ENCODE measurements at places on chromosomes 13 and 19.
A peak's percentile ranks its signal among the peaks of the same experiment; 100 is the strongest.

DNA sequence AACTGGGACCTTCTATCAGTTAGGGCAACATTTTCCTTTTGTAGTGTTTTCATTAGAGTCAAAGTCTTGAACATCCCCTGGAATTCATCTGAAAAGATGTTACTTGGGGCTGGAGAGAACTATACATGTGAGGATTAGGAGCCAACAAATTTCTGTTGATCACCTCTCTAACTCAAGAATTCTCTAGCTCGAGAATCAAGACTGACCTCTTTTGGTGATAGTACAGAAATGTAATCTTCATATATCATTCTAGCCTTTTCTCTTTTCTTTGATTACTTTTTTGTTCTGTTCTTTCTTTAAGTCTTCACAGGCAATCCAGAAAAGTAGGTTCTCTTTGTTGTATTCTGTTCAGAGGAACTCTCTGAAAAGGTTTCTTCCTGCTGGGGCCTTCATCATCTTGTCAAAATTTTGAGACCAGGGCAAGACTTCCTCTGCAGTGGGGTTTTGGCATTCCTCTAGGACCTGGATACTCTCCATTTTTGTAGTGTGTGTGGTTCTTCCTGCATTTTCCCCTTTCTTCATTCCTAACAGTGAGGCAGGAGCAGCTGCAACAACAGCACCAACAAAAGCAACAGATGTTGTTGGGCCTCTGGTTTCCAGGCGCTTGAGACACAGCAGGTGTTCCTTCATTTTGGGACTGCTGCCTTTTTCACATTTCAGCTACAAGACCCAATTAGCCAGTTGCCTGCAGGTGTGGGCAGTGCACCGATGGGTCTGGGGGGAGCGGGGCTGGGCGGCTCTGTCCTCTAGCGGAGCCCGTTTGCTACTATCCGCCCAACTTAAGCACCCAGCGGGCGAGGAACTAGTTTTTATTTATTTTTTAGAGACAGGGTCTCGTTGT lies 26.2 kb downstream of the ELF1 start:
- DNase-seq, result no peak

GRCh38 chr13:97506511-97506910 lies 72.5 kb downstream of the RAP2A start:
- no peak for DNase-seq

DNA sequence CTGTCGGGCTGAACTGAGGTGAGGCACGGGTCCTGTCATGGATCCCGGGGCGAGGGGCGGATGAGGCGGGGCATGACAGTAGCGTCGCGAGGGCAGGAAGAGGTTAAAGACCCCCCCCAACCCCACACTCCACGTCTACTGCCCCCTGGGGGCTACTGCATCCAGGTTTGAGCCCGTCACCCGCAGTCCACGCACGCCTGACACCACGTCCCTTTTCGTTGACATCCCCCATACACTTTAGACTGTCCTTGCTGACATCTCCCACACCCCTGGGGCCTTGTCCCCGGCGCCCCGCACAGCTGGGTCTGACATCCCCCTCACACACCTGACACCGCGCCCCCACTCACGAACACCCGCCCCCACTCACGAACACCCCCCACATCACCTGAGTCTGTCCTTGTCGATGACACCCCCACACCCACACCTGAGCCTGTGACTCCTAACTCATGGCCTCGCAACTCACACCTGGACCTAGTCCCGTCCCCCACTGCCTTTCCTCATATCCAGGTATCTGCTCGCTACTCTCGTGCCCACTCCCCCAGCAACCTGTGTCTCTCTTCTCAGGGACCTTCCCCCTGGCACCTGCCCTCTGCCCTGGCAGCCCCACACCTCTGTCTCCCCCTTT lies 416 bp downstream of the SLC25A42 start:
- DNase-seq, result peak; percentile 5

GRCh38 chr13:51326777-51327176 lies 12.7 kb upstream of the SERPINE3 start:
- no peak for DNase-seq

GRCh38 chr13:41263261-41263971 lies at the start of gene MTRF1:
Gene MTRF1, minus strand, starts transcription at chr13:41263576. Its CDS starts 2,669 bp downstream, at chr13:41260907.
- peak; percentile 66 for DNase-seq

DNA sequence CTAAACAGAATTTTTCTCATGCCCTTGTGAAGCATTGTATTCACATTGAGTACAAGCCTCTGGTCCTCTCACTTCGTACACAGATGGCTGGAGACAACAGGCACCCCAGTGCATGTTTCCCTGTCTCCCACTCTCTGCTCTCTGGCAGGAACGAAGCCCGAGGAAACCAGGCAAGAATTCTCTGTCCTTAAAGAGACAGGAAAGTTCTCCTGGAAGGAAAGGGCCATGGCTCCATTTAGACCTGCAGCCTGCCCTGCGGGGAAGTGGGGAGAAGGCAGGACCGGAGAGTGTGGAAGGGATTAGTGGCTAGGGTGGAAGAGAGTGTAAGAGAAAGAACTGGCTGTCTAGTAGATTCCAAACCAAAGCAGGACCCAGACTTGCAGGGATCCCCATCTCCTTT lies 15.5 kb upstream of the AMER2 start:
- no peak for DNase-seq

DNA sequence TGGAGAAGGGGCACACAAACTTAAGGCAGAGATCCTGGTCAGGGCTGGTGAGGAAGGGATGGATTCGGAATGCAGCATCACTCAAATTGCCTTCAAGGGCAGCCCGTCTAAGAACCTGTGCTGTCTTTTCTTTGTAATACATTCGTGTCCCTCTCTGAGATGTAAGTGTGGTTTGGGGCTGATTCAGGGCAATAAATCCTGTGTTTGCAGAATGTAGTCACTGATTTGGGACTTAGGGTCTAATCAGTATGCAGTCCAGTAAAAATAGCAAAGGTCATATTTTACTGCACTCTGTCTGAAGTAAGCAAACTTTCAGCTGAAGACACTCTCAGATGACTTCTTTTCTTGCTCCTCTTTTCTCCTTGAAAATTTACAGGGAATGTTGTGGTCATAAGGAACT lies 93.8 kb upstream of the C1QTNF9B start:
- DNase-seq, result no peak

DNA sequence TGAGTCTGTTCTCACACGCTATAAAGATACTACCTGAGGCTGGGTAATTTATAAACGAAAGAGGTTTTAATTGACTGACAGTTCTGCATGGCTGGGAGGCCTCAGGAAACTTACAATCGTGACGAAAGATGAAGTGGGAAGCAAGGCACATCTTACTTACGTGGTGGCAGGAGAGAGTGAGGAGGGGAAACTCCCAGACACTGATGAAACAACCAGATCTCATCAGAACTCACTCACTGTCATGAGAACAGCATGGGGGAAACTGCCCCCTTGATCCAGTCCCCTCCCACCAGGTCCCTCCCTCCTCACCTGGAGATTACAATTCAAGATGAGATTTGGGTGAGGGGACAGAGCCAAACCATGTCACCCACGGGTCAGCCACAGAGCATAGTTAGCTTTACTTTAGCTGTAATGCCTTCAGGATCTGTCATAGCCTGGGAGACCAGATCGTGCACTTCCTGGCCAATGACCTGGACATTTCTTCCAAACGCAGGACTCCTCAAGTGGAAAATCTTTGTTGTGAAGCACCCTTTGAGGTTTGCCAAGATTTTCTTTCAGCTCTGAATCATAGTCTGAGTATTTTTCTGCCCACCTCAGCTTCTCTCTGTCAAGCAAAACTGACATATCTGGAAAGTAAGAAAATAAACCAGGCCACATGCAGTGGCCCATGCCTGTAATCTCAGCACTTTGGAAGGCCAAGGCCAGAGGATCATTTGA lies 25.2 kb upstream of the HIF3A start:
- no peak for DNase-seq

- DNase-seq, result no peak
Measured at GRCh38 chr13:23639674-23640073, 69.5 kb downstream of the TNFRSF19 start.

DNA sequence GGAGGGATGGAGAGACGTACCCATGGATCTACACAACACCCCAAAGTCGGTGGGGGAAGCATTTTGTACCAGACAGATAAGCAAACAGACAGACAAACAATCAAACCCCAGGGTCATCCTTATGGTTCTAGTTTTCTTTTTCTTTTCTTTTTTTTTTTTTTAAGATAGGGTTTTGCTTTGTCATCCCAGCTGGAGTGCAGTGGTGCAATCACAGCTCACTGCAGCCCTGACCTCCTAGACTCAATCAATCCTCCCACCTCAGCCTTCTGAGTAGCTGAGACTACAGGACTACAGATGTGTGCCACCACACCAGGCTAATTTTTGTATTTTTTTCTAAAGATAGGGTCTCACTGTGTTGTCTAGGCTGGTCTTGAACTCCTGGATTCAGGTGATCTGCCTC lies 17.9 kb upstream of the FBL start:
- no peak for DNase-seq

GRCh38 chr19:46303322-46303690 lies 6.5 kb downstream of the HIF3A start:
- DNase-seq, result no peak

DNA sequence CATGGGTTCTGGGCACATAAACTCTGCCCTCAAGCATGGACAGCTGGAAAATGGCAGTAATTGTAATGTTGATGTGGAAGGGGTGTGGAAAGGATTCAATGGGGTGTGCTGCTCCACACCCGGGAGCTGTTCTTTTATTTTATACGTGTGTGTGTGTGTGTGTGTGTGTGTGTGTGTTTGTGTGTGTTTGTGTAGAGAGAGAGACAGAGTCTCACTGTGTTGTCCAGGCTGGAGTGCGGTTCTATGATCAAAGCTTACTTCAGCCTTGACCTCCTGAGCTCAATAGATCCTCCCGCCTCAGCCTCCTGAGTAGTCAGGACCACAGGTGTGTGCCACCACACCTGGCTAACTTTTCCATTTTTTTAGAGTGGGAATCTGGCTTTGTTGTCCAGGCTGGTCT lies 2.8 kb downstream of the MRPS12 start:
- DNase-seq, result no peak

DNA sequence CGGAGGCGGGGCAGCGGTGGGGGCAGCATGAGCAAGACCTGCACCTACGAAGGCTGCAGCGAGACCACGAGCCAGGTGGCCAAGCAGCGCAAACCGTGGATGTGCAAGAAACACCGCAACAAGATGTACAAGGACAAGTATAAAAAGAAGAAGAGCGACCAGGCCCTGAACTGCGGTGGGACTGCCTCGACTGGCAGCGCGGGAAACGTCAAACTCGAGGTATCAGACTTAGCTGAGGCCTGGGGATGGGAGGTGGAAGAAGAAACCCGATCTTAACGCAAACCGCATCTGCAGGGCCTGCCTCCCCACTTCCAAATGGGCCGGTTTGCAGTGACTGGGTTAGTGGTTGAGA lies 693 bp downstream of the RFXAP start:
- DNase-seq, result peak; percentile 1

- no peak for DNase-seq
Measured at GRCh38 chr13:29059800-29060199, 239.7 kb downstream of the MTUS2 start.

DNA sequence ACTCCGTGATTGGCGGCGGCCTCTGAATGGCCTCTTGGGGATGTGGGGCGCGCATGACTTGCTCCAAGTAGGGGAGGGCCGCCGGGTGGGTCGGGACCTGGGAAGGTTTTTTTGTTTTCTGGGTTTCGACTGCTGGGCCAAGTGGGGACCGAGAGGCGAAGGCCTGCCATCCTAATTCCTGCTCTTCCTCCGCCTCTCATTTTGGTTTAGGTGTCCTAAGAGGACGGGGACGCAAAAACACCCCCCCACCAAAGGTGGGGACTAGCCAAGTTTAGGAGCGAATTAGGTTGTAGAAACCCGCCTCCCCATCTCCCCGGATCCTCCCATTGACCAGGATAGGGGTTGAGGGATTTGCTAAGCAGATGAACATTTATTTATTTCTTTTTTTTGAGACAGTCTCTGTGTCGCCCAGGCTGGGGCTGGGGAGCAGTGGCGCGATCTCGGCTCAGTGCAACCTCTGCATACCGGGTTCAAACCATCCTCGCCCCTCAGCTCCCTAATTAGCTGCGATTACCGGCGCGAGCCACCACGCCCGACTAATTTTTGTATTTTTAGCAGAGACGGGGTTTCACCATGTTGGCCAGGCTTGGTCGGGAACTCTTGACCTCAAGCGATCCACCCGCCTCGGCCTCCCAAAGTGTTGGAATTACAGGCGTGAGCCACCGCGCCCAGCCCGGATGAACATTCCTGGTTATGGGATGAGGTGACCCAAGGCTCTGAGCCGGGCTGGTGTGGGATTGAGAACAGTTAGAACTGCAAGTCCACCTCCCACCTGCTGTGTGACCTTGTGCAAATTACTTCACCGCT lies 838 bp downstream of the PPP2R1A start:
- DNase-seq, result no peak

DNA sequence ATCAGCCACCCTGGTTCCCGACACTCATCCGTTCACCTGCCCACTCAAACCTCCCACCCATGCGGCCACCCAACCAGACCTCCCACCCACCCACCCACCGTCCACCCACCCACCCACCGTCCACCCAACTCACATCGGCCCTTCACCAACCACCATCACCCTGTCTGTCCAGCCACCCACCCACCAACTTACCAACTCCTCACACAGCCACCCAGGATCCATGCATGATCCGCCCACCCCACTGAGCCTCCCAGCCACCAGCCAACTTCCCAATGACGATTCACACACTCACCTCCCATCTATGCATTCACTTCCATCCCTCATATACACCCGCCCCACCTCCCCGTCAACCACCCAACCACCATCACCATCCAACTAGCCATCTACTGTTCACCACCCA lies 4.3 kb downstream of the JOSD2 start:
- DNase-seq, result no peak

GRCh38 chr19:49774969-49775368 lies 8.2 kb downstream of the AP2A1 start:
- DNase-seq, result no peak

- no peak for DNase-seq
Measured at GRCh38 chr19:40803857-40804782, 5.1 kb downstream of the EGLN2 start.

GRCh38 chr13:70297189-70297616 lies 189.0 kb upstream of the KLHL1 start:
- DNase-seq, result no peak

DNA sequence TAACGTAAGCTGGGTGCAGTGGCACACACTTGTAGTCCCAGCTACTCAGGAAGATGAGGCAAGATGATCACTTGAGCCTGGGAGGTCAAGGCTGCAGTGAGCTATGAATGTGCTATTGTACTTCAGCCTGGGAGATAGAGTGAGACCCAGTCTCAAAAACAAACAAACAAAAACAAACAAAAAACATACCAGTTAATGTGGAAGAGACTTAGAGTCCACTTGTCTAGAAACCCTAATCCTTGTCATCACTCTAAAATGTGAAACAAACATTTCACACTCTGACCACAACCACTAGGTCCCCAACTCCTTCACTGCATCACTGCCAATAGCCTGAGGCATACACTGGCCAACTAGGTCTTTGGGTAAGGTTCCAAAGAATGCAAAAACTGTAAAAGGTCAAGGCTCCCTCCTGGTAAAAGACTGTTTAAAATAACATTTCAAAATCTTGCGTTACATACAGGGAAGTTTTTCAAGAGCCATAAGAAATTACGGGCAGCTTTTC lies 28.6 kb upstream of the CYP2B6 start:
- no peak for DNase-seq

DNA sequence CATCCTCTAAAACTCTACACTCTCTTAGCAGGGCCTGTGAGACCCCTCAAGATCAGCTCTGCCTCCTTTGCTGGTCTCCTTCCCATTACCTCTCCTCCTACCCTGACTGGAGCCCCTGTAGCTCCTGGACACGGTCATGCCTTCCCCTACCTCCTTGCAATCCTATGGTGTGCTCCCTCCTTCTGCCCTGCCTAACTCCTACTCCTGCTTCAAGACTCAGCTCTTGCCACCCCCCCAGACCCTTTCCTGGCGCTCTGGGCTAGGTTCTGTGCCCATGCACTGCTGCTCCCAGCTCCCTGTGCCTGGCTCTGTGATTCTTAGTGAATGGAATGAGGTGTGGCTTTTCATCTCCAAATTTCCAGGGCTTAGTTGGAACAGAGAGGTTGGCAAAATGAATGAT lies 28.0 kb upstream of the TPTE2 start:
- DNase-seq, result no peak
